ENCODE measurements at places on chromosomes 6 and 20. TPM values are rescaled to one million over a fixed set of nuclear protein-coding genes. Genes with fewer than 3 reads are reported as not detected.

The CFB gene
- total RNA-seq = not detected

The SLPI gene
- not detected for total RNA-seq

The HLA-DPA1 gene
- total RNA-seq = 276 TPM

The TFAP2C gene
- not detected for total RNA-seq

The FAM209B gene
- total RNA-seq = 1.3 TPM

All from activated CD8-positive, alpha-beta memory T cell treated with anti-CD3 and anti-CD28 coated beads, Interleukin-2, amount 10 ng/mL, durations not matched to agents 7 days and 5 days (primary cell).